Effector memory CD4-positive, alpha-beta T cell (primary cell): ENCODE measurements at places on chromosomes 13 and 19.

GRCh38 chr19:1430246-1430645 is 8.0 kb upstream of the RPS15 start:
- no peak for DNase-seq

DNA sequence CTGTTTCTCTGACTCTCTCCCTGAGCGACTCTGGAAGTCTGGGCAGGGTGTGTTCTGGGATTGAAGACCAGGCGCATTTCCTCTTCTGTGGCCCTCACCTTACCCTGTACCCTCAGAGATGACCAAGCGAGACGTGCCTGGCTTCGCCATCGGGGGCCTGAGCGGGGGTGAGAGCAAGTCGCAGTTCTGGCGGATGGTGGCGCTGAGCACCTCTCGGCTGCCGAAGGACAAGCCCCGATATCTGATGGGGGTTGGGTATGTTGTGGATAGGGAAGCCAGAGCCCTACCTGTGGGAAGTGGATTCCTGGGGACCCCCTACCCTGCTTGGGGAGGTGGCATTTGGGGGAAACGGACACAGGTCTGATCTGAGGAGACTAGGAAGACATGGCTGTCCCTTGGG is 5.8 kb upstream of the DNM2 start:
- DNase-seq: no peak

- no peak for DNase-seq
These were observed 2358.5 kb upstream of the PCDH20 start for GRCh38 chr13:63774133-63774532.

DNA sequence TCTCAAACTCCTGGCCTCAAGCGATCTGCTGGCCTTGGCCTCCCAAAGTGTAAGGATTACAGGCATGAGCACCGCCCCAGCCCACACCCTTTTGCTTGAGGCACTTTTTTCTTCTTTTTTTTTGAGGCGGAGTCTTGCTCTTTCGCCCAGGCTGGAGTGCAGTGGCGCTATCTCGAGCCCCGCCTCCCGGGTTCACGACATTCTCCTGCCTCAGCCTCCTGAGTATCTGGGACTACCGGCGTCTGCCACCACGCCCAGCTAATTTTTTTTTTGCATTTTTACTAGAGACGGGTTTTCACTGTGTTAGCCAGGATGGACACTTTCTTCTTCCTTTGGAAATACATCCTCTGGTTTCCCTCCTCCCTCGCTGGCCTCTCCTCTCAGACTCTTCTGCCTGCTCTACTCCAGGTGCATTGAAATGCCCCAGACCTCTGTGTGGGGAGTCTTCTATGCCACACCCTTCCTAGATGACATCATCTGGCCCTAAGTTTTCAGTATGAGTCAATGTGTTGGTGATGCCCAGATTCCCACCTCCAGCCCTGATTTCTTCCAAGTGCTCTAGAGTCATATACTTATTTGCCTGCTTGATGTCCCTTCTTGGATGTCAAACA is 20.7 kb upstream of the TPT1 start:
- no peak for DNase-seq

DNA sequence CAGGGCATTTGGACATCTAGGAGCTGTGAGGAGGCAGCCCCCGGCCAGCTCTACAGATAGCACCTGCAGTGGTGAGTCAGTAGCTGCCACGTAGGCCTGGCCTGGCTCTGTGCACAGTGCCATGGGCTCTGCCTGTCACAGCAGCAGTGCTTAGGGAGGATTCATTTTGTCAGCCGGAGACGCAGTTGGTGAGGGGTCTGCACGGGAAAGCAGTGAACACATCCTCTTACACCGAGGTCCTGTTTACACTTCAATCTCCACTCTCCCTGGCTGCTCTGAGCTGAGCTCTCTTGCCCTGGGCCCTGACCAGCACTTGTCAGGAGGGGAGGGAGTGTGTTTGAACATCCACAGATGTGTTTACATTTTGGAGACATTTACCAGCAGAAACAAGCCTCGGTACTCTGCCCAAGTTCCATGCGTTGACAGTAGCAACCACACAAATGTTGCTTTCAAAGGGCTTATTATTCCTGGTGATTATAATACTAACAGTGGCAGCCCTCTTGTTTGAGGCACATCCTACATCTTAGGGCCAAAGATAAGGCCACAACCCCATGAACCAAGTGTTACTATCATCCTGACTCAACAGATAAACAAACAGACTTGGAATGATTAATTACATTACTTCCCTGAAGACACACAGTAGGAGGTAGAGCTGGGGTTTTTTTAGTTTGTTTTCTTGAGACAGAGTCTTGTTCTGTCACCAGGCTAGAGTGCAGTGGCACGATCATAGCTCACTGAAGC is 148.9 kb downstream of the USP12 start:
- DNase-seq: no peak

- DNase-seq: no peak
These were observed 7.0 kb downstream of the SBNO2 start for GRCh38 chr19:1166872-1167573.

- DNase-seq: no peak
These were observed 28.5 kb upstream of the ASF1B start for GRCh38 chr19:14164724-14165493.

GRCh38 chr13:48551329-48551728 is 18.4 kb upstream of the RCBTB2 start:
- no peak for DNase-seq

DNA sequence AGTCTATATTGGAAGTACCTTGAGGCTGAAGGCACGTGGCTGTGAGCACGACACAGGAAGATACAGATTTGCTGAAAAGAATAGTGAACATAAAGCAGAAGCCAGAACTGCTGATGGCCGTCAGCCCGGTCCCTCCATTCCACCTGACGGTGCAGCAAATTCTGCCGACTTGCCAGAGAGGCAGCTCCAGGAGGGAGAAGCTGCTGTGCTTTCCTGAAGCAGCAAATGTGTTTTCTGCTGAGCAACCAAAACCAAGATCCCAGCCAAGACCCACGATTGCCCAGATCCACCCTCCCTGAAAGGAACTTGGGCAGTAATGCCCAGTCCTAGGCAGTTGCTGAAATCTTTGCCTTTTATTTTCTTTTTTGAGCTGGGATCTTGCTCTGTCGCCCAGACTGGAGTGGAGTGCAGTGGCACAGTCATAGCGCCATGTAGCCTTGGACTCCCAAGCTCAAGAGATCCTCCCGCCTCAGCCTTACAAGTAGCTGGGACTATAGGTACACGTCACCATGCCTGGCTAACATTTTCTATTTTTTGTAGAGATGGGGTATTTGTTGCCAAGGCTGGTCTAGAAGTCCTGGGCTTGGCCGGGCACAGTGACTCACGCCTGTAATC is 7.0 kb upstream of the RCN3 start:
- DNase-seq: no peak

- DNase-seq: no peak
These were observed 60.8 kb downstream of the ARHGEF7 start for GRCh38 chr13:111175935-111176334.

DNA sequence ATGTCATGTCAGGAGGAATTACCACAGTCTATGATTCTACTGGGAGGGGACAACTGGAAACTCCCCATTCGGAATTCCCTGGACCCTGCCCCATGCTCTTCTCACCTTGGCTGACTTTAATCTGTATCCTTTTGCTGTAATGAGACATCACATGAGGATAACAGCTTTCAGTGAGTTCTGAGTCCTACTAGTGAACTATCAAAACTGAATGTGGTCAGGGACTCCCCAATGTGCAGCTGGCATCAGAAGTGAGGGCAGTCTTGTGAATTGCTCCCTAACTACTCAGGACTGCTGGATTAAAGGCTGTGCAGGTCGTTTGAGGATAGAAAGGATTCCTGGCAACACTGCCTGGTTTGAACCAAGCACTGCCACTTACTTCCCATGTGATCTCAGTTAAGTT is 15.2 kb downstream of the SIGLEC7 start:
- DNase-seq: no peak

DNA sequence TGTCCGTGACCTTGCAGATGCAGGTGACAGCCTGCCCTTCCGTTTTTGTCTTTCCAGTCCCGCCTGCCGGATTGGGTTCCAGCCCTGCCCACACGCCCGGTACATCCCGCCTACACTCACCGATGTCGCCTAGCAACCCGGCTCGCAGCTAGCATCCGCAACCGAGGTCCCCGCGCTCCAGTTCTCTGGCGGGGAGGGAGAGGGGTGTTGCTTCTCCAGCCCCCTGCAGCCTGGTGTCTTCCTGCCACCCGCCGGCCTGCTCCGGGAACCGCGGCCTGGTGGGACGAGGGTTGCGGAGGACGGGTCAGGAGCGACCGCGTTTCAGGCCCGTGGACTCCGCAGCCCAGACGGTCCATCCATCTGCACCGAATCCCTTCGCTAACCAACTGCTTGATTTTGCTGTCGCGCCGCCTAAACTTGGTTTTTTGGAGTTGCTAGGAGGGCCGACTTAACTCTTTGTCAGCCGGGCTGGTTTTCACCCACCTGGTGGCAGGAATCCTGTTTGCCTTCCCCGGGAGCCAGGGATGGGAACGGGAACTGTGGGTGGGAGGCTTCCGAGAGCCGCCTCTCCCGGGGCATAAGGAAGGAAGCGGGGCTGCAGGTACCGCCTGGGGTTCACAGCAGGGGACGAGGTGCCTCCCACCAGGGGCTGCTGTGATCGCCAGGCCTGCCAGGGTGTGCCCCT is 15.4 kb upstream of the MATK start:
- peak; percentile 42 for DNase-seq

- no peak for DNase-seq
These were observed 19.4 kb downstream of the ZNF816 start for GRCh38 chr19:52943134-52943883.

GRCh38 chr13:26679411-26680122 is 81.0 kb downstream of the GPR12 start:
- DNase-seq: no peak

GRCh38 chr13:34371645-34372395 is 553.9 kb downstream of the RFC3 start:
- no peak for DNase-seq

DNA sequence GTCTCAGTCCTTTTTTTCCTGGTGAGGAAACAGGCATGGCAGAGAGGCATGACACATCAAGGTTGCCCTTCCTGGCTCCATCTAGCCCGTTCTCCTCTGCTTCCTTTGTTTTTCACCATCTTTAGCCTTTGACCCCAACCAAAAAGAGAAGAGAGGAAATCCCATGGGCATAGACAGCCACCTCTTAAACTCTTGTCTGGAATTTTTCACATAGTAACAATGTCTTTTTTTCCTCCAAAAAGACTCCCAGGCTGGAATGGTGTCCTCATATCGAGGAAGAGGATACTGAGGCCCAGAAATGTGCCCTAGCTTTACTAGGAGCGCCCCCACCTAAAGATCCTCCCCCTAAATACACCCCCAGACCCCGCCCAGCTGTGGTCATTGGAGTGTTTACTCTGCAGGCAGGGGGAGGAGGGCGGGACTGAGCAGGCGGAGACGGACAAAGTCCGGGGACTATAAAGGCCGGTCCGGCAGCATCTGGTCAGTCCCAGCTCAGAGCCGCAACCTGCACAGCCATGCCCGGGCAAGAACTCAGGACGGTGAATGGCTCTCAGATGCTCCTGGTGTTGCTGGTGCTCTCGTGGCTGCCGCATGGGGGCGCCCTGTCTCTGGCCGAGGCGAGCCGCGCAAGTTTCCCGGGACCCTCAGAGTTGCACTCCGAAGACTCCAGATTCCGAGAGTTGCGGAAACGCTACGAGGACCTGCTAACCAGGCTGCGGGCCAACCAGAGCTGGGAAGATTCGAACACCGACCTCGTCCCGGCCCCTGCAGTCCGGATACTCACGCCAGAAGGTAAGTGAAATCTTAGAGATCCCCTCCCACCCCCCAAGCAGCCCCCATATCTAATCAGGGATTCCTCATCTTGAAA is at the start of gene GDF15:
Gene GDF15 (plus strand): TSS at position 484 of the 868 bp plus-strand sequence. CDS start 32 bp downstream, at position 516.
- no peak for DNase-seq

DNA sequence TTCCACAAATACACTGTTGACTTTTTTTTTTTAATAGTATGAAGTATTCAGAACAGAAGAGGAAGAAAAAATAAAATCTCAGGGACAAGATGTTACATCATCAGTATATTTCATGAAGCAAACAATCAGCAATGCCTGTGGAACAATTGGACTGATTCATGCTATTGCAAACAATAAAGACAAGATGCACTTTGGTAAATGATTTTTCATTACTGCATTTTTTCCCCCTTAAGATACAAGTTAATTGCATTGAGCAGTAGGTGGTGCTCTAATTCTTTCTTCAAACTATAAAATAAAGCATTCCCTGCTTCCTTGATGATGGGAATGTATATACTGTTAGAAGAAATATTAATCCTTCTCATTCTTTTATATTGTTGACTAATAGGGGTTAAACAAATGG is 17.1 kb downstream of the UCHL3 start:
- no peak for DNase-seq

DNA sequence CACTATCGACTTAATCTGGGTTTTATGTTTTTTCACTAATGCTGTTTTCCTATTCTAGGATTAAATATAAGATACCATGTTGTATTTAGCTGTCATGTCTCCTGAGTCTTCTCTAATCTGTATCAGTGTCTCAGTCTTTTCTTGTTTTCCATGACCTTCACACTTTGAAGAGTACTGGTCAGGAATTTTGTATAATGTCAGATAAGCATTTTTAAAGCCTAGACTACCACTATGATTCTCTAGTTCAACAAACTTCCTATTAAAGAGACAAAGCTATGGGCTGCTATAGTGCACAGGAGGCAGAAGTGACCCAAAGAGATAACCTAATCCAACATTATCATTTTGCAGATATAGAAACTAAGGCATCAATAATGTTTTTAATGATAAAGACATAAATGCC is 63.0 kb upstream of the ZDHHC20 start:
- DNase-seq: no peak

- DNase-seq: no peak
These were observed 626.5 kb downstream of the UQCRFS1 start for GRCh38 chr19:28586474-28586873.

DNA sequence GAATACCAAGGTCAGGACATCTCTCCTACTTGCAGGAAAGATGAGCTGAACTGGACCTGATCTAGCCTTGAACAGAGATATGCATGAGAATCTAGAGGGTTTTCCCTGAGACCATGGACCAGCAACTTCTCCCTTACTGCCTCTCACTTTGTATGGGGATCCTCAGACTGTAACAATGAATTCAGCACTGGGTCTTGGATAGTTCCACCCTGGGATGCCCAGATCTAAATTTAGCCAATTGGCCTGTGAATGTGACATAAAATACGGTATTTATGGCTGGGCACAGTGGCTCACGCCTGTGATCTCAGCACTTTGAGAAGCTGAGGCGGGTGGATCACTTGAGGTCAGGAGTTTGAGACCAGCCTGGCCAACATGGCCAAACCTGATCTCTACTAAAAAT is 15.3 kb upstream of the LILRA2 start:
- DNase-seq: no peak

DNA sequence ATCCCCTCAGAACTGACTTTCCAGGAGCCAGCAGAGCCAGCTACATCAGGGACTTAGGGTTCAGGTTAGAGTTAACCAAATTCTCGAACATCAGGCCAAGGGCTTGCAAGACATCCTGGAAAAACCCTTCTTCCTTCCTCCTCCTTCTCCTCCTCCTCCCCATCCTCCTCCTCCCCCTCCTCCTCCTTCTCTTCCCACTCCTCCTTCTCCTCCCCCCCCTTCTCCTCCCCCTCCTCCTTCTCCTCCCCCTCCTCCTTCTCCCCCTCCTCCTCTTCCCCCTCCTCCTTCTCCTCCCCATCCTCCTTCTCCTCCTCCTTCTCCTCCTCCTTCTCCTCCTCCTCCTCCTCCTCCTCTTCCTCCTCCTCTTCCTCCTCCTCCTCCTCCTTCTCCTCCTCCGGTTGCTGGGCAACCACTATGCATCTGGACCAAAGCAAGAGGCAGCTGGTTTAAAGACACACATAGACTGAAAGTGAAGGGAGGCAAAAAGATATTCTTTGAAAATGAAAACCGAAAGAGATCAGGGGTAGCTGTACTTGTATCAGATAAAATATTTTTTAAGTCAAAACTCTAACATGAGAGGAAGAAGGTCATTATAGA is 5.9 kb upstream of the CCL25 start:
- no peak for DNase-seq
